HT-29 (cell line): ENCODE measurements at places on chromosomes 1 and 21. TPM values are rescaled to one million over a fixed set of nuclear protein-coding genes. Genes with fewer than 3 reads are reported as not detected.

DNA sequence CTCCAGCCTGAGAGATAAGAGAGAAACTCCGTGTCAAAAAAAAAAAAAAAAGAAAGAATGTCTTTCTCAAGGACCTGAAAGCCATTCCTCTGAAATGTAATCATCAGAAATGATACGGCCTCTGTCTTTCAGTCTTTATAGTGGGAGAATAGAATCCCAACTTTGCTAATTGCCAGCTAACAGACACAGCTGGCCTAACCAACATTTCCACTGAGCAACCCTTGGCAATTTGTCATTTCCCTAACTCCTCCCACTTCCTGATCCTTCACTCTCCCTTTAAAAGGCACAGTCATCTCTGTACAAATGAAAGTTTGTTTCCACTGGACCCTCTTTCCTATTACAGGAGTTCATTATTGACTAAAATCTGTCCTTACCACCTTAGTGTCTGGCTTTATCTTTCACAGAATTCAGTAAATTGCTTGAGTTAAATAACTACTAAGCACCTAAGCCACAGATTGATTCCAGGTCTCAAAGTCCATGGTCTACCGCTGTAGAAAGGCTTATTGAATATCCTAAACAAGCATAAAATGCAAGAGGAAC, 4.3 kb upstream of the CBR1 start:
- DNase-seq = peak; percentile 24

GRCh38 chr1:99228153-99228552, 36.1 kb upstream of the PLPPR4 start:
- no peak for DNase-seq

The TMEM125 gene
- 64.2 and 65.2 TPM in 2 replicates for total RNA-seq

The SIM2 gene
- 9.9 and 11.4 TPM in 2 replicates for total RNA-seq

- DNase-seq = no peak
Observed at GRCh38 chr21:38202811-38203210, 54.0 kb upstream of the KCNJ15 start.

The VPS13D gene
- total RNA-seq = 9.6 and 9.9 TPM in 2 replicates

The TSPEAR gene
- not detected in 2 replicates for total RNA-seq

GRCh38 chr1:184622136-184622823, 132.4 kb downstream of the EDEM3 start:
- DNase-seq = peak; percentile 76

The CYP4Z1 gene
- total RNA-seq = not detected in 2 replicates

GRCh38 chr1:76125473-76126219, 51.1 kb downstream of the ST6GALNAC3 start:
- no peak for DNase-seq

- no peak for DNase-seq
Observed at GRCh38 chr1:30615816-30616590, 107.4 kb downstream of the MATN1 start.

The S100A7 gene
- not detected in 2 replicates for total RNA-seq

The CNN3 gene
- 3.2 and 6.3 TPM in 2 replicates for total RNA-seq

DNA sequence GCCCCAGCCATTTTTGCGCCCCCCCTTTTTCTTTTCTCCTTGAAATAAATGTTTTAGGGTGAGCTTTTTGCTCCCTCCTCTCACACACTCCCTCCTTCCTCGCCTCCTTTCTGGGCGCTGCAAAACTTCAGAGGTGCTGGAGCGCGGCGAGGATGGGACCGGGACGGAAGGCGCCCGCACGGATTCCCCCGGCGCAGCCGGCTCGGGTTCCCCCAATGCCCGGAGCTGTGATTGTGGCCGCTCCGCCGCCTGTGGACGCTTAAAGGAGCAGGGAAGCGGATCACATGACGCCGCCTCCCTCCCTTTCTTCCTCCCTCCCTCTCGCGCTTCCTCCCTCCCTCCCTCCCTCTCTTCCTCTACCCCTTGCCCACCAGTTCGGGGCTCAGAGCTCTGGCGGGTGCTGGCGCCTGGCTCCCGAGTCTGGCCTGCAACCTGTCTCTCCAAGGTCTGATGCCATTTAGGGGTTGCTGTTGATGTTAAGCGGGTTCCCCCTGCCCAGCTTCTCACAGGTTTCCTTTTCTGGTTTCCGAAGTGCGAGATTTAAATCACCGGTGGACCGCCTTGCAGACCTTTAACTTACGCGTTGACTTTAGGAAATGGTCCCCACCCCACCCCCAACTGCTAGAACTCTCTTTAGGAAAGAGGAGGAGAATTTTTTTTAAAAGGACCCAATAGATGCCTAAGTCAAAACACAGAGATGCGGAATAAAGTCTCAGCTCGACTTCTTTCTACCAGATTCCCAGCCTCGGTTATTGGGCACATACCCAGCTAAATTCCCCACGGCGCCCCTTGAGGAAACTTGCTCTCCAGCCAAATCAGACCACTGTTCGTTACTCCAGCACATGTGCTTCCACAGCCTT, at the start of gene WLS:
Gene WLS, minus strand, starts transcription at position 235 of the 860 bp plus-strand sequence. Its CDS starts 224 bp downstream, at position 11.
- peak; percentile 85 for DNase-seq

DNA sequence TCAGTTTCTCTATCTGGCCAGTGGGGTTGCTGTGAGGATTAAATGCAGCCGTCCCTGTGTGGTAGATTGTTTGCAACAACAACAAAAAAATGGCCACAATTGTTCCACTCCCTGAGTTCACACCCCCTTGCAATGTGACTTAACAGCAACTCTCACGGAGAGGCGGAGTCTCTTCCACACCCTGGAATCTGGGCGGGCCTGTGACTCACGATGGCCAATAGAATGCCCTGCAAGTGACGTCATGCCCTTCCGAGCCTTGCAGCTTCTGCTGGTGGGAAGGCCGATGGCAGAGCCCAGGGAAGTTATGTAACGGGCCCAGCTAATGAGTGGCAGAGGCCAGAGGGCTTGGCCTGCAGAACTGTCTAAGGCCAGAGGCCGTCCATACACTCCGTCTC, 87.9 kb downstream of the RIPK4 start:
- DNase-seq = peak; percentile 97

- no peak for DNase-seq
Observed at GRCh38 chr21:28480470-28480869, 512.2 kb downstream of the LTN1 start.

The OR10J1 gene
- total RNA-seq = not detected in 2 replicates

The C4BPB gene
- total RNA-seq = 8.4 and 13.7 TPM in 2 replicates

DNA sequence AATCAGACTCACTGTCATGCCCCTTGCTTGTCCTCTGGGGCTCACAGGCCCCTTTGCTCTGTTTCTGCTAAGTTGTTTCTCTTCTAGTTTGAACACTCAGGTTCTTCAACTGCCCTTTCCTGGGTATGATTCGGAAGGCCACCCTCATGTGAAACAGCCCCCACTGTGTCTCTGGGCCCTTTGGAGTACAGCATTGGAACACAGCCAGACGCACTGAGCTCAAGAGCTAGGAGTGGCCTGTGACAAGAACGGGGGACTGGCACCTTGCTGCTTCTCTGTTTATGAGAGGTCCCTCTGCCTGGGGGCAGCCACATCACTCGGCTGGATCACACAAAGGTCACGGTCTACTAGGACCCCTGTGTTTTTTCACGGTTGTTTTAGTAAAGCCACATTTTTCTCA, 114.4 kb upstream of the ZC3H12A start:
- no peak for DNase-seq

The CLDN17 gene
- total RNA-seq = not detected in 2 replicates

The NBPF20 gene
- 0.38 and 0.39 TPM in 2 replicates for total RNA-seq

The CACNA1E gene
- not detected in 2 replicates for total RNA-seq

DNA sequence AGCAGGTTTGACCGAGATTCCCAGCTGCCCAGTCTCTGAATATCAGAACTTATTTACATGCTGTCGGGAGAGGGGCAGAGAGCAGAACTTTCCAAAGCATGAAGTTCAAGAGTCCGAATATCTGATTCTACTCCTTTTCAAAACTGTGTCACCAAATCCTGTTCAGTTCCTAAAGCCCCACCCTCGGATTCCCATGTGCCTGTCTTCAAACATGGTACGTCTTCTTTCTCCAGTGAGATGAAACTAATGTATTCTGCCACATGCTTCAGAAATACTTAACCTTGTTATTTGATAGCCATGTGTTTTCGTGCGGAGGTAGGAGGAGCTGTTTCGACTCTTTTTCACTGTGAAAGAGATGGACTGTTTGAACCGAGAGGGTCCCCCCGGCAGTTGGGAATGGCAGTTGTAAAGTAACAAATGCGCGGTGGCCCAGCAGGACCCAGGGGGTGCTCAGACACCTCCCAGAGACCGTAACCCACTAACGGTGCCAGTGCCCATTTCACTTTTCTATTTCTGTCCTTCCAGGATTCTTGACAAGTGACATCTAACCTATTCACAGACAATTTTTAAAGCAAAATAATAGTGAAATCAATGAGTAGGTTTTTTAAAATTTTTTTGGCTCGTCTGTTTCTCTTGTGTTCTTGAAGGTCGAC, 67.2 kb downstream of the ZBTB18 start:
- no peak for DNase-seq

- DNase-seq = no peak
Observed at GRCh38 chr21:28540514-28540913, 452.2 kb downstream of the LTN1 start.

GRCh38 chr1:63119575-63120155, 202.7 kb upstream of the FOXD3 start:
- DNase-seq = no peak
